Colonic mucosa (tissue), 4 donors: ENCODE measurements at places on chromosomes 4 and X. TPM values are rescaled to one million over a fixed set of nuclear protein-coding genes. Genes with fewer than 3 reads are reported as not detected.
A peak's percentile ranks its signal among the peaks of the same experiment; 100 is the strongest.

GRCh38 chrX:115693476-115693875 is 132.5 kb downstream of the PLS3 start:
- H3K4me1 ChIP-seq, result no peaks in the 10 kb centered on the region
- H3K36me3 ChIP-seq, result no peaks in the 10 kb centered on the region
- H3K27me3 ChIP-seq, result no peaks in the 10 kb centered on the region
- no peak for DNase-seq

The LPAR4 gene
- 0.15 TPM for total RNA-seq

GRCh38 chr4:2260344-2261109 is 1.4 kb downstream of the MXD4 start:
- peaks cover 10% of the 10 kb centered on the region for H3K4me1 ChIP-seq
- no peaks in the 10 kb centered on the region for H3K27me3 ChIP-seq
- H3K36me3 ChIP-seq, result no peaks in the 10 kb centered on the region
- no peak for DNase-seq
- peak overlapping the region; percentile 100 for H3K4me3 ChIP-seq

DNA sequence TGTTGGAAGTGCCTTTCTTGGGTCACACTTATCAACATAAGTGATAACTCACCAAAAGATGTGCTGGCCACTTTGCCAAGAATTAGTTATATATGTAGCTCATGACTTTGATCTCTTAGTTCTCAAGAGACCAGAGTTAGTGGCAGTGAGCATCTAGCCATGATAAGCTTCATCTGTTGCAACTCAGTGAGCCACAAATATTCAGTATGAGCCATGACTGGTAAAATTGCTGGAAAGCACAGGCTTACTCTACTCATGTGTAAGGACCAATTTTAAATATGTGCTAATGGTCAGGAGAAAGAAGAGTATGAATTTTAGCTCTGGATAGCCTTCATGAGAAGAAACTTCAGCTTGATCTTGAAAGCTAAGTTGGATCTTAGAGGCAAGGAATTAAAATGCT is 59.4 kb upstream of the TLL1 start:
- no peak for DNase-seq
- H3K27me3 ChIP-seq, result no peaks in the 10 kb centered on the region
- no peak overlapping the region for H3K4me3 ChIP-seq
- H3K4me1 ChIP-seq, result no peaks in the 10 kb centered on the region

- H3K27ac ChIP-seq, result no peak overlapping the region
- no peaks in the 10 kb centered on the region for H3K36me3 ChIP-seq
- H3K4me3 ChIP-seq, result no peak overlapping the region
- DNase-seq, result no peak
Measured at GRCh38 chrX:48913605-48914366, 2.3 kb upstream of the SLC35A2 start.

- H3K36me3 ChIP-seq, result no peaks in the 10 kb centered on the region
- no peak for DNase-seq
- H3K4me1 ChIP-seq, result no peaks in the 10 kb centered on the region
- H3K27ac ChIP-seq, result no peak overlapping the region
- no peak overlapping the region for H3K4me3 ChIP-seq
Measured at GRCh38 chr4:186161138-186161537, 30.2 kb upstream of the CYP4V2 start.

The GAGE2A gene
- total RNA-seq, result 0.86 TPM

The SFRP2 gene
- total RNA-seq, result 36.2 TPM

The WAS gene
- 3.0 TPM for total RNA-seq

The HDAC6 gene
- total RNA-seq, result 71.5 TPM

DNA sequence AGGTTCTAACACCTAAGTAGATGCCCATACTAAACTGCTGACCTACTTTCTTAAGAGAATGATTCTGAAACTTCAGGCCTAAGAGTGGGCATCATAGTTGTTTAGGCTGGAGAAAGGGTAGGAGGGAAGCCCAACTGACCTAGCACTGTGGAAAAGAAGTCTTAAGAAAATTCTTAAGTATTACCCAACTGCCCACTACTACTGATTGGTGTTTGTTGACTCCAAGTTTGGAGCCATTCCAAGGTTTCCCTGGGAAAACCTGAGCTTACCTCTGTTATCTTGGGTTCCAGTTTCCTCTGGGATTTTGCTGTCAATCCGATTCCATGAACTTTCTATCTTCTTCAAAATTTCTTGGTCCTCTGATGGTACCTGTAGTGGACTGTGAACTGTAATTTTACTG is 23.9 kb downstream of the ANKRD17 start:
- no peak overlapping the region for H3K4me3 ChIP-seq
- H3K4me1 ChIP-seq, result no peaks in the 10 kb centered on the region
- H3K27ac ChIP-seq, result no peak overlapping the region

DNA sequence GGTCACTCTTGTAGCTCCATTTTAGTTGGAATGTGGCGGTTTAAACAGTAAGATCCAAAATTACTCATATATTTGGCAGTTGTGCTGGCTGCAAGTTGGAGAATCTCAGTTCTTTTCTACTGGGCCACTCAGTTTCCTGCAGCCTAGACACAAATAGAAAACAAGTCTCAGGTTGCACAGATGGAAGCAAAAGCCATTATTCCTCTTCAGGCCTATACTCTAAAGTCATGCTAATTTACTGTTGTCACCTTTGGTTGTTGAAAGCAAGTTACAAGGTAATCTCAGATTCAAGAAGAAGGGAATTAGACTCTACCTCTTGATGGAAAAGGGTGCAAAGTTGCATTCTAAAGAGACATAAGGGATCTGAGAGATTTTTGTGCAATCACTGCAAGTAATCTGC is 345.4 kb downstream of the ADAM29 start:
- no peaks in the 10 kb centered on the region for H3K27me3 ChIP-seq
- no peaks in the 10 kb centered on the region for H3K4me1 ChIP-seq
- no peaks in the 10 kb centered on the region for H3K36me3 ChIP-seq
- no peak overlapping the region for H3K27ac ChIP-seq

The STPG2 gene
- total RNA-seq, result not detected

The KCNE5 gene
- total RNA-seq, result not detected

The SLC25A43 gene
- 19.1 TPM for total RNA-seq

DNA sequence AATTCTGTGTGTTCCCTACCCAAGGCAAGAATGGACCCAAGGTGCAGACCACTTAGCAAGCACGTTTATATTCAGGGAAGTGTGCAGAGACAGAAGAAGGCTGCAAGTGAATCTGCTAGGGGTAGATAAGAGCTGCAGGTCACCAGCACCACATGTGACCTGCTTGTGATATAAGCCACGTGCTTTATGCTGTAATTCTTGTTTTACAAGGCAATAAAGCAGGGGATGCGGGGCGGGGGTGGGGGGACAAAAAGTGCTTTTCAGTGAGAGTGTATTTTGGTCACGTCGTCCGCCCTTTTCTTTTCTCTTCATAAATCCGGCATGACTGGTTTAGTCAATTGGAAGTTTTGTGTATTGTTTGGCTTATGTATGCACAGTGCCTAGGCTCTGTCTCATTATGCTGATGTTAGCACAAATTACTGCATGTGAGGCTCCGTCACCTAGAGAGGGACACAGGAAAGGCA is 192.7 kb downstream of the RBMX2 start:
- DNase-seq, result peak; percentile 22
- no peak overlapping the region for H3K27ac ChIP-seq
- H3K36me3 ChIP-seq, result no peaks in the 10 kb centered on the region
- no peaks in the 10 kb centered on the region for H3K4me1 ChIP-seq
- no peaks in the 10 kb centered on the region for H3K27me3 ChIP-seq
